Caudate nucleus (tissue), 63 donors: ENCODE measurements at places on chromosomes 5 and 9.

DNA sequence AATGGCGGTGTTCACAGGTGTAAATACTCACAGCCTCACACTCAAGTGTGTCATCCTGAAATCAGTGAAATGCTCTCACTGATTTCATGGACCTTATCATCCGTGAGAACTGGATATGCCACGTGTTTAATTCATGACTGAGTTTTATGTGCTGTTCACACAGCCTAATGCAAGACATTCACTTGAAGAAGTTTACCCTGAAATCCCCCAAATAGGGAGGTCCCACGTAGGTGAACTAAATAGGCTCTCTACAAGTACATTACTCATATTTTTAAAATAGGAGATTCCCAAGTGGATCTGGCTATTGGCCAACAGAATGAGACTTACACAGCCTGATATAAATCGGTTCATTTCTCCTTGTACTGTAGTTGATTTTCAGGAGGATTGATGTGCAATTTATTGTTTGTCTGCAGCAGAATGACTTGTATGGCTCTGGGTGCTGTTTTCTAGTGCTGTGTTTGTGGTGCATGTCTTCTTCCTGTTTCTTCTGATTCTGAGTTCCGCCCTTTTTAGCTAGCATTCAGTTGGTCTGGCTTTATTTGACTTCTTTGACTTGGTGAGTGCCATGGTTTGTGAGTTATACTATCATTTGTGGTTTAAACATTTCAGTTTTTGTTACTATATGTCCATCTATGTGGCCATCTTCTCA is 25.1 kb downstream of the TRIO start:
- DNase-seq, result no peak

DNA sequence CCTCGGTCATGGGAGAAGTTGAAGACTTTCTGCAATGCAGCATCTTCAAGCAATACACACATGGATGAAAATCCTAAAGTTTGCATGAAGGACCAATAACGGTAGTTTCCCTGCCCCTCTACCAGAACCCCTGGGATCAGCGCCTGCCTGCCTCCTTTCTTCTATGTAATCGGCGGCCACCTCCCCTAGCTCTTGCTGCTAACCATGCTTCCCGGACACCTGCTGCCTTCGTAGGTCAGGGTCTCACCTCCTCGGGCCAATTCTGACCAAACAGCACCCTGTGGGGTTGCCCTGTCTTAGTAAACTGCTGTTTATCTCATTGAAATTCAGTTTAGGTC is 388 bp upstream of the MED10 start:
- no peak for DNase-seq

- DNase-seq, result no peak
Measured at GRCh38 chr5:148063861-148064260, at the start of gene SPINK5. Gene SPINK5 (plus strand): TSS chr5:148063980. CDS start chr5:148064045, 65 bp downstream.

DNA sequence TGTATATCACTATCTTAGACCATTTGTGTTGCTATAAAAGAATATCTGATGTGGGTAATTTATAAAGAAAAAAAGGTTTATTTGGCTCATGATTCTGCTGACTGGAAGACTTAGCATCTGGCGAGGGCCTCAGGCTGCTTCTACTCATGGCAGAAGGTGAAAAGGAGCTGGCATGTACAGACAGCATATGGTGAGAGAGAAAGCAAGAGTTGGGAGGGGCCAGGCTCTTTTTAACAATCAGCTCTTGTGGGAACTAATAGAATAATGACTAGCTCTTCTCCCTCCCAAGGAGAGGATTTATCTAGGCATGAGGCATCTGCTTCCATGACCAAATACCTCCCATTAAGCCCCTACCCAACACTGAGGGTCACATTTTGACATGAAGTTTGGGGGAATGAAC is 130.2 kb upstream of the SV2C start:
- DNase-seq, result no peak

DNA sequence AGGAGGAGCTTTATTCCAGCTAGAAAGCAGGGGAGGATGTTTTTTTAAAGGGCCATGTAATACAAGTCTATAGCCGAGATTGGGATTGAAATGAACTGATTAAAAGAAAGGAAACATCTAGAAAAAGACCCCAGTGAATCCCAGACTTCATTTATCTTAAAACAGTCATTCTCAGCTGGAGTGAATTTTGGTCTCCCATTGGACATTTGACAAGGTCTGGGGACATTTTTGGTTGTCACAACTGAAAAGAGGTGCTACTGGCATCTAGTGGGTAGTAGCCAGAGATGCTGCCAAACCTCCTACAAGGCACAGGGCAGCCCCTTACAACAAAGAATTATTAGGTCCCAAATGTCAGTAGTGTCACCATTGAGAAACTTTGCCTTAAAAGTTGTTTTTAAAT is 16.3 kb upstream of the SPINK4 start:
- no peak for DNase-seq

DNA sequence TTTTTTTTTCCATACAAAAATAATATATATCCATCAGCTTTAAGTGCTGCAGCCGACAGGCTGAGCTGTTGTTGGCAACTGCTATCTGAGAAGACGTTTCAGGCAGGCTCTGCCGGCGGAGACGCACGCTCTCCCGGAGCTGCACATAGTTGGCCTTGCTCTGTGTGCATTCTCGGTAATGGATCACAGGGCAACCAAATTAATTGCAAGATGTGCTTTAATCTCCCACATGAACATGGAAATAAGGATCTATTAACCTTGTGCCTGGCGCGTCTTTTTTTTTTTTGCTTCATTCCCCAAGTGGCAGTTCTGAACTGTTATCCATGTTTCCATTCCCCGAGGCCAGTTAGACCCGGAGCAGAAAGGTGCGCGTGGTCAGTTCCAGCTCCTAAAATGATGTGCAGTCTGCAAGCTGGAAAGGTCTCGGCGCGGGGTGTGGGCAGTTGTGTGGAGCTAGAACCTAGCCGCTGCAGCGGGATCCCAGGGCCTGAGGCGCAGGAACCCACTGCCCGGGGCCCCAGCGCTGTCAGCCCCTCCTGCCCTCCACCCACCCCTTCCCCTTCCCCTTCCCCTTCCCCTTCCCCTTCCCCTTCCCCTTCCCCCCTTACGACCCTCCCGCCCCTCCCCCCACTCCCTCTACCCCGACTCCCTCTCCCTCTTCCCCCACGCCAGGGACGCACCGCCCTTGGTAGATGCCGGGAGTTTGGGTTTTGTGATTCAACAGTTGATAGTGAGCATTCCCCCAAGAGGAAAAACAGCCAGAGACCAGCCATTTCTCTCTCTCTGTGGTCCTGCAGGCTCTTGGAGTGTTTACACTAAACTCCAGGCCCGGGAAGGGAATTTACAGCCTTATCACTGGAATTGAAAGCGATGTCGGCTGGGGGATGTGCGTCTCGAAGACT is 137.8 kb downstream of the CEP120 start:
- DNase-seq, result no peak

- DNase-seq, result no peak
Measured at GRCh38 chr9:84822589-84823233, 153.2 kb downstream of the NTRK2 start.

DNA sequence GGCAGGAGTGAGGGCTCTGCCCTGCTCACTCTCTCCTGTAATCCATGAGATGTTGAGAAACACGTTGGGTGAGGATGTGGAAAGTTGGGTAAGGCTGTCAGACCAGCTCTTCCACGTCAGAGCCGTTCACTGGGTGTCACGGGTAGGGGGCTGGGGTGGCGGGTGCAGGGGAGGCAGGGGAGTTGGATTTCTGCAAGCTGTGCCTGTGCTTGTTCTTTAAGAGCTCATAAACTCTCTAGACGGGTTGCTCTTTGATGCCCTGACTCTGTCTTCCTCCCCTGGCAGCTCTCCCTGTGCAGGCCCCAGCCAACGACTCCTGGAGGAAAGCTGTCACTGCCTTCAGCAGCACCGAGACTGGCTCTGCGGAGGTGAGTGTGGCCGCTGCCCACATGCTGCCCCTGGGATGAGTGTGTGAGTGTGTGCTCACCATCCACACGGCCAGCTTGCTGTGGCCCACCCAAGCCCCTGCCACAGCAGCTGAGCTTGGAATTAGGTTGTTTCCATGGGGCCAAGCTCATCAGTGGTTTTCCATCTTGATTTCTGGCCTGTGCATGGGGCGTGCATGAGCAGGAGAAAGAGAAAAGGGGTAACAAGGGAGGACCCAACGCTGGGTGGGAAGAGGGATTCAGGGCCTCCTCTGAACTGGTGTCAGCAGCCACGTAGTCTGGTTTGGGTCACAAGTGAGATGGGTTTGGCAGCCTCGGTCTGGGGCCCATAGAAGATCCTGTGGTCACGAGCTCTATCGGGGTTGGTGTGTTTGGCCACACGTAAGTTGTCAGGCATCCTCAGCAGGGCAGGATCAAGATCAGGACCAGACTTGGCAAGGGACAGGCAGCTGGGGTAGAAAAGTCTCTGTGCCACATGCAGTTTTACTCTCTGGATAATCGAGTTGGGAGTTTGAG is 21.0 kb upstream of the POMT1 start:
- no peak for DNase-seq

DNA sequence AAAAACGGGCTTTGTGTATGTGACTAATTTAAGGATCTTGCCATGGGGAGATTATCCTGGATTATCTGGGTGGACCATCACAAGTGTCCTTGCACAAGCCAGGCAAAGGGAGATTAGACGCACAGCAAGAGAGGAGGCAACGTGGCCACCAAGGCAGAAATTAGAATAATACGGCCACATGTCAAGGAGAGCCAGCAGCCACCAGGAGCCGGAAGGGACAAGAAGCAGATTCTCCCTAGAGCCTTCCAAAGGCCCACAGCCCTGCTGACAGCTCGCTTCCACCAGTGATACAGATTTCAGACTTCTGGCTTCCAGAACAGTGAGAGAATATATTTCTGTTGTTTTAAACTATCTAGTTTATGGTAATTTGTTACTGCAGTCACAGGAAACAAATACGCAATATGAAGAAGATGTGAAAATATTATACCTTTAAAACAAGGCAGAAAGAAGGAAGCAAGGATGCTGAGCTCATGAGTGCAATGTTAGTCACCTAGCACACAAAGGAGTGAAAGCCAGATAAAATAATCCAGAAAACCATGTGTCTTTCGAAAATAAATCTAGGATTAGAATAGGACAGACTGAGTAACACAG is 28.7 kb upstream of the F2RL1 start:
- DNase-seq, result no peak

DNA sequence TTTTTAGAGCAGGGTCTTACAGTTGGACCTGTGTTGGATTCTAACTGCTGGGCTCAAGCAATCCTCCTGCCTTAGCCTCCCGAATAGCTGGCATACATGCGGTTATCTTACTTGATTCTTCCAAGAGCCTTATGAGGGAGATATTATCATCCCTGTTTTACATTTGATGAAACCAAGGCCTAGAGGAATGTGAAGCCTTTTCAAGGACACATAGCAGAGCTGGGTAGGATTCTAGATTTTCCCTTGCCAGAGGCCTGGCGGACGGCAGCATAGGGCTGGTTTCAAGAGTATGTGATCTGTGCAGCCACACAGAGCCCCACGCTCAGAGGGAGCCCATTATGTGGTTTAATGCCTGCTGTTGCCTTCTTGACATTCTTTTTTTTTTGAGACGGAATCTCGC is 24.2 kb downstream of the NDST1 start:
- DNase-seq, result no peak

DNA sequence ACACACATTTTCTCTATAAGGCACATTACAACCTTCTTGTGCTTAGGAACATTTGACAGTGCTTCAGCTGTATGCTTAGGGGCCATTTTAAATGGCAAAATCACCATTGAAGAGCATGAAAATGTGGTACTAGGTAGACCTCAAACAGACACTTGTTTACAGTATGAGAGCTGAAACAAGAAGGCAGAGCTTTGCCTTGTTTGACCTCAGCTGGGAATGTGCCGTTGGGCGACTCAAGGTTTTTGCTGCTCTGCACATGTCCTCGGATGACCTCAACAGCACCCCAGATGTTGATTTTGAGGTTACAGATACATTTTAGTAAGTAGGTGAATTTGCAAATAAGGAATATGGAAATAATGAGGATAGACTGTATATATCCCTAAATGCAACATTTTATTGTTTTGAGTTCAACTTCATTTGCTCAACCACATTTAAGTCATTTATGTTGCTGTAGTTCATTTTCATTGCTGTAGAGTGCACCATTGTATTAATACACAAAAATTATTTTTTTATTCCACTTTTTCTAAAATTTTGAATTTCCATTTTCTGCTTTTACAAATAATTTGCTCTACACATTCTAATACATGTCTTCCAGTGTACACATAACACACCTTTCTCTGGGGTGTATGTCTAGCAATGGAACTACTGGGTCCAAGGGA is 206.8 kb downstream of the NR3C1 start:
- DNase-seq, result no peak

DNA sequence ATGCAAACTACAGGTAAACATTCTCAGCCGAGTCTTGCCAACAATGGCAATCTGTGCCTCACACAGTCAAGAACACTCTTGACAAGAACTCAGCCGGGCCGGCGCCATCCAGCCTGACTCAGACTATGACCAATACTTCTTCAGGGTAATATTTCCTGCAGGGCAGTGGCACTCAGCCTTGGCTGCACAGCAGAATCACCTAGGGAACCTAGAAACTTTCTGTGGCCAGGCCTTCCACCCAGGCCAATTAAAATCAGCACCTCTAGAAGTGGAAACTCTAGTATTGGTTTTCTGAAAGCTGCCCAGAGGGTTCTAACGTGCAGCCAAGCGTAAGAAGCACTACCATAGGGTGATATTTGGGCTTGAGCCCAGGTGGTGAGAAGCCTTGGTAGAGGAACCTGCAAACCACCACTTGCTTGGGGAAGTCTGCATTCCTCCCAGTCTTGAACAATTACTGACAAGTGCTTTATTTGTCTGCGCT is 120.6 kb downstream of the TTLL11 start:
- no peak for DNase-seq

- no peak for DNase-seq
Measured at GRCh38 chr5:14838396-14839319, 32.9 kb downstream of the ANKH start.

- DNase-seq, result no peak
Measured at GRCh38 chr9:126533926-126534310, 79.8 kb upstream of the LMX1B start.

DNA sequence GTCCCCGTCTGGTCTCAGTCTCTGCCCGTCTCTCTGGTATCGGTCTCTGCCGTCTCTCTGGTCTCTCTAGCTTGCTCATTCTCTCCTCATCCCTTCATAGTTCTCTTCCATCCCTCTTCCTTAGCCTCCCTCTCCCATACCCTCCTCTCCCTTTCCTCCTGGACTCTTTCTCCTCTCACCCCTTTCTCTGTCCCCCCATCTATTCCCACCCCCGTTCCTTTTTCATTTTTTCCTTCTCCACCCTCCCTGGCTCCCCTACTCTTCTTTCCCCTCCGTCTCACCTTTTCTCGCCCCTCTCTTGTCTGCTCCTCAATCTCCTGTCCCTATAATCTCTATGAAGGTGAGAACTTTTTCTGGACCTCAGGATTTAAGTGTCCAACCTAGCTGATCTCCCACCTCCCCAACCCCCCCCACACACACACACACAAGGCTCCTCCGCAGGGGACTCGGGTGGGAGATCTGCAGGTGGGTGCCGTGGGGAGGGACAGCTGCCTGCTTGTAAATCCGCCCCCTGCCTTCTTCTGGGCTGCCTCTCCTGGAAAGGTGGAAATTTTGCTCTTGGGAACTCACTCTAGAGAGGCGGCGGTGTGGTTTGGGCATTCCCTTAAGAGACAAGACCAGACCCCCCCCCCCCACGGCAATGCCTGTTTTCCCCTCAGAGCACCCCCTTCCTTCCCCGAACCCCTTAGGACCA is 953 bp downstream of the UBE2QL1 start:
- DNase-seq, result no peak

GRCh38 chr9:38046661-38047300 is 22.2 kb downstream of the SHB start:
- no peak for DNase-seq
